ENCODE measurements at places on chromosomes 6 and 20. TPM values are rescaled to one million over a fixed set of nuclear protein-coding genes. Genes with fewer than 3 reads are reported as not detected.
A peak's percentile ranks its signal among the peaks of the same experiment; 100 is the strongest.

GRCh38 chr20:49694450-49695071 lies 19.1 kb downstream of the B4GALT5 start:
- H3K4me1 ChIP-seq = peaks cover 59% of the 10 kb centered on the region
- no peaks in the 10 kb centered on the region for H3K36me3 ChIP-seq
- H3K27ac ChIP-seq = no peak overlapping the region
- no peaks in the 10 kb centered on the region for H3K27me3 ChIP-seq
- H3K4me3 ChIP-seq = no peak overlapping the region
- DNase-seq = no peak

DNA sequence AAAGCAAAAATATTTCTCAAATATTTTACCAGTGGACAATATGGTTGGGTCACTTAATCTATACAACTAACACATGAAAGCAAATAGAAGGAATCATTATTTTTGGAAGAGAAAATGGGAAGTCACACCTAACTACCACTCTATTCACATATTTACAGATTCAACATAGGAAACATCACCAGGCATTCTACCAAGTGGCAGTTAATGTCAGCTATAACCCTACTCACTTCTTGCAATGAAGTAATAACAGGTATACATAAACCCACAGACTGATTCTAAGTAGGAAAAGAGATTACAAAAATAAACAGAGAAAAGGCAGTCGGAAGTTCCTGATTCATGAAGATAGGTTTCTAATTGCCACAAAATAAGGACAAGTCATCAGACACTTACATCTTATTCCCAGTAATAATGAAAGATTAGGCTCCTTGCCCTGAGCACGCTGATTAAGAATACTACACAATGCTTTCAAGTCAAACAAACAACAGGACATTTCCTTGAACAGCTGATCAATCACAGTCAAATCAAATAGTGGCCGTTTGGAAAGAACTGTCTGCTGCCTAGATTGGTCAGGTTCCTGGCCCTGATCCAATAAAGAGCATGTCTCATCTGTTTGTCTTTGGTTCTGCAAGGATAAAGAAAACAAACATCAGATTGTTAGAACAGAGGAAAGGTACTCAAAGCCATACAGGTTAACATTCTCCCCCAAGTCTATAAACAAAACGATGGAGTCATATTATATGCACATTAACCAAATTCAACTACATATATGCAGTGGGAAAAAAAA lies 79.2 kb upstream of the PLN start:
- no peaks in the 10 kb centered on the region for H3K36me3 ChIP-seq
- H3K27ac ChIP-seq = no peak overlapping the region
- H3K4me3 ChIP-seq = no peak overlapping the region
- no peak for DNase-seq
- no peaks in the 10 kb centered on the region for H3K27me3 ChIP-seq

DNA sequence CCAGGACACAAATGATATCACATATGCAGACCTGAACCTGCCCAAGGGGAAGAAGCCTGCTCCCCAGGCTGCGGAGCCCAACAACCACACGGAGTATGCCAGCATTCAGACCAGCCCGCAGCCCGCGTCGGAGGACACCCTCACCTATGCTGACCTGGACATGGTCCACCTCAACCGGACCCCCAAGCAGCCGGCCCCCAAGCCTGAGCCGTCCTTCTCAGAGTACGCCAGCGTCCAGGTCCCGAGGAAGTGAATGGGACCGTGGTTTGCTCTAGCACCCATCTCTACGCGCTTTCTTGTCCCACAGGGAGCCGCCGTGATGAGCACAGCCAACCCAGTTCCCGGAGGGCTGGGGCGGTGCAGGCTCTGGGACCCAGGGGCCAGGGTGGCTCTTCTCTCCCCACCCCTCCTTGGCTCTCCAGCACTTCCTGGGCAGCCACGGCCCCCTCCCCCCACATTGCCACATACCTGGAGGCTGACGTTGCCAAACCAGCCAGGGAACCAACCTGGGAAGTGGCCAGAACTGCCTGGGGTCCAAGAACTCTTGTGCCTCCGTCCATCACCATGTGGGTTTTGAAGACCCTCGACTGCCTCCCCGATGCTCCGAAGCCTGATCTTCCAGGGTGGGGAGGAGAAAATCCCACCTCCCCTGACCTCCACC lies 42.2 kb downstream of the SIRPA start:
- H3K36me3 ChIP-seq = peaks cover 16% of the 10 kb centered on the region
- H3K4me3 ChIP-seq = no peak overlapping the region
- DNase-seq = no peak
- H3K27me3 ChIP-seq = no peaks in the 10 kb centered on the region

DNA sequence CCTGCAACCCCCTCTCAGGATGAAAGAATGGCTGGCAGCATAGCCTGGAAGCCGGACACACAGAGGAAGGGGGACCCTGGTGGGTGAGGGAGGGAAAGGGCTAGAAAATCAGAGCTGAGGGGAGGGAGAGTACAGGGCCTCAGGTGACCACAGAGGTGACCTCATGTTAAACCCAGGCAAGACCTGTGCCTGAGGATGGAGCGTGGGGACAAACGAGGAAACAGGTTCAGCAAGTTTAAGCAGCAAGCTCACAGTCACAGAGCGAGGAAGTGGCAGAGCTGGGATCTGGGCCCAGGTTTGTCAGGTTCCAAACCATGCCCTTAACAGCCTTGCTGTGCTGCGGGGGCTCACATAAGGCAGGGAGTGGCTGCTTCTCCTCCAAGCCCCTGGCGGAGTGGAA lies 4.0 kb upstream of the BPI start:
- DNase-seq = no peak
- H3K27ac ChIP-seq = peak overlapping the region; percentile 80
- H3K4me1 ChIP-seq = peaks cover 8% of the 10 kb centered on the region
- H3K27me3 ChIP-seq = peaks cover 4% of the 10 kb centered on the region

- no peaks in the 10 kb centered on the region for H3K36me3 ChIP-seq
- H3K27me3 ChIP-seq = no peaks in the 10 kb centered on the region
- no peak overlapping the region for H3K27ac ChIP-seq
- no peak for DNase-seq
- no peak overlapping the region for H3K4me3 ChIP-seq
- no peaks in the 10 kb centered on the region for H3K4me1 ChIP-seq
Observed at GRCh38 chr6:65259982-65260381, 447.0 kb downstream of the EYS start.

- no peaks in the 10 kb centered on the region for H3K36me3 ChIP-seq
- no peak overlapping the region for H3K4me3 ChIP-seq
- no peaks in the 10 kb centered on the region for H3K27me3 ChIP-seq
- H3K4me1 ChIP-seq = no peaks in the 10 kb centered on the region
- no peak for DNase-seq
Observed at GRCh38 chr6:44842616-44843015, 455.1 kb downstream of the CDC5L start.

GRCh38 chr20:53611449-53611894 lies 17.8 kb upstream of the ZNF217 start:
- H3K27me3 ChIP-seq = no peaks in the 10 kb centered on the region
- no peaks in the 10 kb centered on the region for H3K36me3 ChIP-seq
- peaks cover 2% of the 10 kb centered on the region for H3K4me1 ChIP-seq
- H3K4me3 ChIP-seq = no peak overlapping the region
- no peak overlapping the region for H3K27ac ChIP-seq

DNA sequence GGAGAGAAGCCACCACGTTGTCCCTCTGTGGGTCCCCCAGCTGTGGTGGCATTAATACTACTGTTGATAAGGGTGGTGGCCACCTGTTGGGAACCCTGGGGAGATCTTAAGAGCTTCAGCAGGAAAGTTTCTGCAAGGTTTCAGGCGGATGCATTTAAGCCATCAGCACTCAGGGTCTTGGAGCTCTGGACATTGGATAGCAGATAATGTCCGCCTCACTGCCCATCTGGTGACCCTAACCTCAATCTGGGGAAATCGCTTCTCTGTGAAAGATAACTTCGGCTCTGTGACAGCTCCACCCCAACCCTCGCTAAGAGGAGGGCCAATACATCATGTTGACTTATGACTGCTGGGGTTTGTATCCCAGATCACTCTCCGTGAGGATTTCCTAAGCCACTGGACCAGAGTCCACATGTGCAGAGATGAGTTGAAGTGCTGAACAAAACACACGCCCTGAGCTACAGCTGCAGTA lies 92.9 kb downstream of the FOXC1 start:
- no peak for DNase-seq
- peaks cover 15% of the 10 kb centered on the region for H3K4me1 ChIP-seq
- H3K27ac ChIP-seq = peak overlapping the region; percentile 45
- no peaks in the 10 kb centered on the region for H3K36me3 ChIP-seq
- no peaks in the 10 kb centered on the region for H3K27me3 ChIP-seq

DNA sequence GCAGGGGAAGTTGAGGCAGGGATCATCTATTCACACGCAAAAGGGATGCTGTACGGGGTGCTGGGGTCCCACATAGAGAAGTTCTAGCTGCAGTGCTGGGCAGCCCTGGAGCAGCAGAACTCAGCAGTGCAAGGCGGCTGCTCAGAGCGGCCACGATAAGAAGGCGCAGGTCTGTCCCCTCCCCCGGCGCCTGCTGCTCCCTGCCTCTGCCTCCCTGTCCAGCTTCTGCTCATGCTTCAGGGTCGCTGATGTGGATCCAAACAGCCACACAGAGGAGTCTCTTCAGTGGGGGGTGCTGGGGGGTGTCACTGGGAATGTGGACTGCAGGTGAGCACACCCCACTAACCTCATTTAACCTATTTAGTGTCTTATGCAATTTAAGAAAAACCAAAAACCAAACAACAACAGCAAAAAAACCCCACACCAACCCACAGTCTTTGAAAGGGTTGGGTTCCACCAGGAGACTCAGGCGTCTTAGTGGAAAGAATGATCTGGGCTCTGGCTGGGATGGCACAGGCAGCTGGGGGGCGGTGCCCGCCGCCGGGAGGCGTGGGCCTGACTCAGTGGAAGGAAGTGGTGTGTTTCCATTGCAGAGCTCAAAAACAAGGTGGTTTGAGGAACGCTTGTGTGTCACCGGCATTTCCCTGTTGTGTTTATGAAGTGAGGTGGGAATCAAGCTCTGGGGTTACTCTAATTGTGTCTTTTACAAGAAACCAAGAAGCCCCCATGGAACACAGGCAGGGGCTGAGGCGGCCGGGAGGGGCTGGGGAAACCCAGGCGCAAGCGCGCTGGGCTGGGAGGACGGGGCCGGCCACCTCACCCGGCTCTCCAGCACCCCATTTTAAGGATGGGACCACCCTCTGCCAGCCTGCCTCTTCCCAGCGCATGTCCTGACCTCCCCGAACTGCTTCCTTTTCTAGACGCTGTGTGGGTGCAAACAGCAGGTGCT lies 55.1 kb downstream of the IRF4 start:
- H3K4me3 ChIP-seq = no peak overlapping the region
- no peak for DNase-seq
- H3K4me1 ChIP-seq = no peaks in the 10 kb centered on the region
- no peaks in the 10 kb centered on the region for H3K27me3 ChIP-seq
- H3K36me3 ChIP-seq = no peaks in the 10 kb centered on the region
- H3K27ac ChIP-seq = no peak overlapping the region

DNA sequence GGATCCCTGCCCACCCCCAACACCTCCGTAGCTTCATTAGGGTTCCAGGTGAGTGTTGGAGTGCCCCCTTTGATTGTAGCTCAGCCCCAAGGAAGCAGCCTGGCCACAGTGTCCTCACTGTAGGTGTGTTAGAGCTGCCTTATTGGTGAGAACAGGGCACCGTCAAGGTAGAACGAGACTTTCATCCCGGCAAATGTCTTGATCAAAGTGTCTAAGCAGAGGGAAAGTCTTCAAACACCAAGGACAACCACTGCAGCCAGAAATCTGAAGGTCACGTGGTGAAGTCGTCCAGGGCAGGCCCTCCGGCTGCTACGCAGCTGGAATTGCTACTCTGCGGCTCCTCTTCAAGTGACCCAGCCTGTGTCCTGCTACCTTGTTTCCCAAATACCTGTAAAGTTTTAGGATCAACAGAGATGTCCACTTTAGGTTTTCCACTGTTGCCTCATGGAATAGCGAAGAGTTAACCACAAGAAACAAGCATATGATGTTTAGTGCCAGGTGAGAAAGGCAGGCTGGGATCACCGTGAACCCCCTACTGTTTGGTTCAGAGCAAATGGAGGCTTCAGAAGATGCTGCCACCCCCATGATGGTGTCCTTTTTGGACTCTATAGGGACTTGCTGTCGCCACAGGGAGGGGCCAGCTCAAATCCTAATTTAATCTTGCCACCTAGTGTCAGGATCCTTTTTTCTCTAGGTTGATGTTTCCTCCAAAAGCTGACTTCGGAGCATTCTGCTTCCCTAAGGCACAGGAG lies 1.7 kb upstream of the DLL1 start:
- no peaks in the 10 kb centered on the region for H3K36me3 ChIP-seq
- peaks cover 87% of the 10 kb centered on the region for H3K4me1 ChIP-seq
- H3K4me3 ChIP-seq = peak overlapping the region; percentile 76
- peaks cover 94% of the 10 kb centered on the region for H3K27me3 ChIP-seq
- DNase-seq = no peak

GRCh38 chr20:41048461-41049301 lies 20.1 kb downstream of the TOP1 start:
- DNase-seq = no peak
- H3K36me3 ChIP-seq = no peaks in the 10 kb centered on the region
- H3K4me1 ChIP-seq = peaks cover 99% of the 10 kb centered on the region
- peak overlapping the region; percentile 72 for H3K27ac ChIP-seq
- no peaks in the 10 kb centered on the region for H3K27me3 ChIP-seq

DNA sequence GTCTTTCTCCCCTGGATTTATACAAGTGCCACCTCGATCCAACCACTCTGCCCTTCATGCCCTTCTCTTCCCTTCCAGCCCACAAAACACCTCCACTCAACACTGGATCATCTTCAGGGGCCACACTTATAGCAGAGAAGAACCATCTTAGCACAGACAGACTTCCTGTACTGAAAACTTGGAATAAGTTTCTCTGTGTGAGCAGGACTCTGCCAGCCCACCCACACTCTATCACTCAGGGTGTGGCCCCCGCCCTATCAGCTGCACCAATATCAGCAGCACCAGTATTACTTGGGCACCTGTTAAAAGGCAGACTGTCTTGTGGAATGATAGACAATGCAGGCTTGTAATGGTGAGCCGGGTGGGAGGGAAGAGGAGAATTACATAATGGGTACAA lies 86.7 kb downstream of the SCML4 start:
- H3K4me1 ChIP-seq = no peaks in the 10 kb centered on the region
- DNase-seq = peak; percentile 66
- H3K27ac ChIP-seq = no peak overlapping the region
- H3K27me3 ChIP-seq = no peaks in the 10 kb centered on the region

The C2 gene
- total RNA-seq = 10.8 TPM

The HFE gene
- 8.0 TPM for total RNA-seq

The OR2H1 gene
- not detected for total RNA-seq

The CRISP2 gene
- total RNA-seq = not detected

The ID4 gene
- total RNA-seq = 61.9 TPM

The TINAG gene
- total RNA-seq = not detected

The PTCHD4 gene
- total RNA-seq = 2.7 TPM

The DDO gene
- 1.5 TPM for total RNA-seq

The PPP1R14C gene
- 0.40 TPM for total RNA-seq

The ZC3H12D gene
- 0.91 TPM for total RNA-seq

Measured in esophagus muscularis mucosa (tissue), 4 donors.